ENCODE measurements at places on chromosomes 2 and 18. TPM values are rescaled to one million over a fixed set of nuclear protein-coding genes. Genes with fewer than 3 reads are reported as not detected.

- no peak for DNase-seq
These were observed 158.5 kb upstream of the TPO start for GRCh38 chr2:1254662-1255343.

- no peak for DNase-seq
These were observed 157.4 kb downstream of the LTBP1 start for GRCh38 chr2:33104052-33104623.

- no peak for DNase-seq
These were observed 107.3 kb downstream of the C1QL2 start for GRCh38 chr2:119051263-119051662.

GRCh38 chr18:12271376-12272235 lies 17.4 kb downstream of the CIDEA start:
- peak; percentile 73 for DNase-seq

DNA sequence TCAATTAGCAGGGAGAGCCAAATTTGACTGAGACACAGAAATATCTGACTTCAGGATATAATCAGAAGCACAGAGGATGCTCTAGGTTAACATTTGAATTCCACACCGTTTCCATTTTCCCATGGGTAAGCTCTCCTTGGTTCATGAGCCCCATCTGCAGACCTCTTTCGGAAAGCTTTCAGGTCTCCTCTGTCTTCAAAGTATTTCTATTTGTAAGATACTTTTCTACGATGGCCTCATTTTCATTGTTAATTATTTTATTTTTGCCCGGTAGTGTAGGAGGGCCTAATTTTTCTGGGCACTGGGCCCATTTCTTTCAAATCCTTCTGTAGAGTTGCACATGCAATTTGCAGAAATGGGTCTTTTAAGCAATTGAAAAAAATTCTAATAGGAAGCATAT lies 53.8 kb downstream of the LRPPRC start:
- DNase-seq: no peak

- DNase-seq: no peak
These were observed 19.5 kb upstream of the YWHAQ start for GRCh38 chr2:9650119-9650821.

CNTNAP5 gene
- not detected for total RNA-seq
